ENCODE measurements at places on chromosomes 2 and 18.

- DNase-seq = peak; percentile 27
Observed at GRCh38 chr2:6309415-6310255, 556.1 kb downstream of the CMPK2 start.

- peak; percentile 6 for DNase-seq
Observed at GRCh38 chr2:123362671-123363440, 662.2 kb upstream of the CNTNAP5 start.

DNA sequence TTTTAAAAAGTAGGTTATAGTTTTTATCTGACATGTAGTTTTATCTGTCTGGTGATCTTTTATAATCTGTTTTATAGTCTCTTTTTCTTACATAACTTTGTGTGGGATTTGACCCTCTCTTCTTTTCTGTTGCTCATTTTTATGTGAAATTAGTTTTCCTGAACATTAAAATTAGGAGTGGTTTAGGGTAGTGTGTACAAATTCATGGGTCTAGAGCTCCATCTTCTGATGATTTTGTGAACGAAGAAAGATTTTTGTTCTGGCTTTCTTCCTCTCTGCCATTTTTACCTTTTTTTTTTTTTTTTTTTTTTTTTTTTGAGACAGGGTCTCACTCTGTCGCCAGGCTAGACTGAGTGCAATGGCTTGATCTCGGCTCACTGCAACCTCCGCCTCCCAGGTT is 46.6 kb downstream of the SLC30A6 start:
- no peak for DNase-seq

DNA sequence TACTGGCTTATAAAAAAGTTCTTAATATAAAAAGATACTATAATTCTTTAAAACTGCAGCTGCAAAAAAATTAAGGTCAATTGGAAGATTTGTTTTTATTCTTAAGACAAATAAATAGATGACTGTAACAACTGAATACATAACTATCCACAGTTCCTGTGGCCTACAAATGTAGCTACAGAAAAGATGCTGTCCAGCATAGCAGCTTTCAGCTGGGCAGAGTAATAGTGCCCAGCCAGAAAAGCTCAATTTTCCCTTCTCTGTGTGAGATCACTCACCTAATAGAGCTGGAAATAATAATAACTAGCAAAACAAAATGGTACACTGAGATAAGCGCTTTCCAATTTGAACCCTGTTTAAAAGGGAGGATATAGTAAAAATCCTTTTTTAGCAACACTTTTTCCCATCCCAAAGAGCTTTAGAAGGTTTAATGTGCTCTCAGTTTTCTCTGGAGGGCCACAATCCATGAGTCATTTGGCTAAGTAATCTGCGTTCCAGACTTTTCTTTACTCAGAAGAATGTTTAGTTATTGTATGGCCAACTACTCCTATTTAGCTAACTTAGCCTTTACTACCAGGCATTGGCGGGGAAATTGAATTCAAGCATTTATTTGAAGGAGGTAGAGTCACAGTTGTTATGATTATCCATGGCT is 158.1 kb upstream of the SLC39A10 start:
- DNase-seq = no peak

- no peak for DNase-seq
Observed at GRCh38 chr2:176285321-176285720, 16.1 kb downstream of the MTX2 start.

GRCh38 chr2:239157771-239158170 is 243.0 kb downstream of the HDAC4 start:
- peak; percentile 75 for DNase-seq

- no peak for DNase-seq
Observed at GRCh38 chr2:3639653-3640052, 18.3 kb upstream of the ALLC start.

DNA sequence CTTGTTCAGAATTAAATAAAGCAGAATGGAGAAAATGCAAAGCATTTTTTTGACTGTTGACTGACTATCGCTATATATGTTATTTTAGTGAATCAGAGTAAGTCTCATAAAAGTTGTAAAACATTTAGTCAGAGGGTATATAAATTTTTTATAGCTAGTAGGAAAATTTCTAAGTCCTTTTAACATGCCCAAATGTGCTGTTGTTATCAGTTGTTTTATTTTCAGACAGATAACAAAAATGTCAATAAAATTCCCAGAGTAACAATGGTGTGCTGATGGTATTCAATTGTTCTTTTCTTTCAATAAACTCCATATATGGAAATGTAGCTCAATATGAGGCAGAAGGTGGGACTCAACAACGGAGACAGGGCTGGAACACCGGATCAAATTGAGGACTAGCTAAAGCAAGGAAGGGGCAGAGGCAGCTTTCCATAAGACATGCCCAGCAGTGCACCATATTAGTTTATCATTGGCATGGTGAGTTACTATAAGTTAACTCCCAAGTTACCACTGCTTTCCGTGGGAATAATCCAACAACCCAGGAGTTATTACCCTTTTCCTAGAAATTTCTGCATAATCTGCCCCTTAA is 26.6 kb downstream of the GULP1 start:
- DNase-seq = no peak

GRCh38 chr2:218375212-218375611 is 6.9 kb upstream of the SLC11A1 start:
- DNase-seq = no peak

GRCh38 chr18:74896390-74896991 is 298.8 kb downstream of the ZNF407 start:
- peak; percentile 43 for DNase-seq

- DNase-seq = no peak
Observed at GRCh38 chr2:5690718-5691220, 1.4 kb upstream of the SOX11 start.

DNA sequence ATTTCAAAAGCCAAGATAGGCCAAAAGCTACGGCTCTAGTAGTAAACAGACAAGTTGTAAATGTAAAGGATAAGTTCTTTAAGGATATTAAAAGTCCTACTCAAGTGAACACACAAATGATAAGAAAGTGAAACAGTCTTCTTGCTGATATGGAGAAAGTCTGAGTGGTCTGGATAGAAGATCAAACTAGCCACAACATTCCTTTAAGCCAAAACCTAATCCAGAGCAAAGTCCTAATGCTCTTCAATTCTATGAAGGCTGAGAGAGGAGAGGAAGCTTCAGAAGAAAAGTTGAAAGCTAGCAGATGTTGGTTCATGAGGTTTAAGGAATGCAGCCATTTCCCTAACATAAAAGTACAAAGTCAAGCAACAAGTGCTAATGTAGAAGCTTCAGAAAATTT is 111.7 kb upstream of the ZEB2 start:
- DNase-seq = no peak

GRCh38 chr2:25305775-25306174 is 36.0 kb downstream of the DNMT3A start:
- no peak for DNase-seq

DNA sequence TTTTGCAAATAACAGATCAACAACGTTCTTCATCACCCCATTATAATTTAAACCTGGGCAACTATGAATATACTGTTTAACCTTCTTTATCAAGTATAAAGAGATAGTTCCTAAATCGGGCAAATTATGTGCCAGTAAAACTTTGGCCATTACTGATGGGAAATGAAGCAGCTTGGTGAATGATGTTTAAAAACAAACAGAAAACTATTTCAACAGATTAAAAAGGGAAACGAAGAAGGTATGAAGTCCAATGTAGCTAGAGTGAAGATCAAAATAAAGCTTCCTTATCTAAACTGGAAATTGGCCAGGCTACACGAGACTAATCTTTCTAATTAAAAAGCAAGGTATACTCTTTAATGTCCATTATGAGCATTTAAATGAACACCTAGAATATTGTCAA is 6.7 kb upstream of the RBBP8 start:
- DNase-seq = no peak

DNA sequence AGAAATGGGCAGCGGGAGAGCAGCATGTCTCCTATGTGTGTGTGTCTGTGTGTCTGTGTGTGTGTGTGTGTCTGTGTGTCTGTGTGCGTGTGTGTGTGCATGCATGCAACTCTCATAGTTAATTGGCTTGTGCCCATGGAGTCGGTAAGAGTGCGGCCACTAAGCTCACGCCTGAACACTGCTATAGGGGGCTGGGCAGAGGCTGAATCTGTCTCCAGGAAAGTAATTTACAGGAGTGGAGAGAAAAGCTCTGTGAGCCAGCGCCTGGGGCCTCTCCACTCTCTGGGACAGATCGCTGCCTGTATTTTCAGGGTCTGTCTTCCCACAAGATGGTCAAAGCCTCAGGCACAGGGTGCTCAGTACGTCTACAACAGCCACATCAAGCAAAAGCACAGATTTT is 553.4 kb downstream of the TNS1 start:
- peak; percentile 9 for DNase-seq

- no peak for DNase-seq
Observed at GRCh38 chr18:77106331-77106730, 26.3 kb downstream of the MBP start.

DNA sequence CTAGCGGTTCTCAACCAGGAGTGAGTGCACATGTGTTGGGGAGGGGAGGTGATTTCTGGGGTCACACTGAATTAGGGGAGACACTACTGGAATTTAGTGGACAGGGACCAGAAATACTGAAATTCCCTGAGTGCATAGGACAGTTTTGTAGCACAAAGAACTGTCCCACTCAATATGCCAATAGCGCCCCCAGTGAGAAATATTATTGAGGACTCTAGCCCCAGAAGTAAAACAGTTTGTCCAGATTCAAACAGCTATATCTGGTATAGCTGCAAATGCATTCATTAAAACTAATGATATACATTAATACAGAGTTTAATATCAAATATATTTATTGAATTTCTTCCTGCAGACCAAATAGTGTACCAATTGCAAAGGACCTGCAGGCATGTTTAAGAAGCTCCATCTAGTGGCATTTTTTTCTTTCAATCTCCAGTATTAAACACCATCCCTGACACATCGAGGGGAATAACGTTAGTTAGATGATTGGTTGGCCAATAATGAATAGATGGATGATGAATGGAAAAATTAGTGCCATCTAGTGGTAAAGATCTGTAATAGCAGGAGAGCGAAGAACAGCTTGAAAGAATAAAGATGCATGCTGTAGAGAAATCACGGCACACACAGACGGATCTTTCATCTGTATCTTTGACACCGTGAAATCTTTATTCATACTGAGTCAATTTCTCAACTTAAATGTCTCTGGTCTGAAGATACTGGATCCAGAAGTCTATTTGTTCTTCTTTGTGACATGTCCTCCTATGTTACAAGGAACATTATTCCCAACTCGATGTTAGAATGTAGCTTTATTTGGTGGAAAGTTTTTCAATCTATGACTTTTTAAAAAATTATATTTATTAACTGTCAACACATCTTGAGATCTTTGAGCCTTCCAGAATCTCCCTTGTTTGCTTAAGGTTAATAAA is 62.5 kb downstream of the DHRS9 start:
- DNase-seq = no peak

DNA sequence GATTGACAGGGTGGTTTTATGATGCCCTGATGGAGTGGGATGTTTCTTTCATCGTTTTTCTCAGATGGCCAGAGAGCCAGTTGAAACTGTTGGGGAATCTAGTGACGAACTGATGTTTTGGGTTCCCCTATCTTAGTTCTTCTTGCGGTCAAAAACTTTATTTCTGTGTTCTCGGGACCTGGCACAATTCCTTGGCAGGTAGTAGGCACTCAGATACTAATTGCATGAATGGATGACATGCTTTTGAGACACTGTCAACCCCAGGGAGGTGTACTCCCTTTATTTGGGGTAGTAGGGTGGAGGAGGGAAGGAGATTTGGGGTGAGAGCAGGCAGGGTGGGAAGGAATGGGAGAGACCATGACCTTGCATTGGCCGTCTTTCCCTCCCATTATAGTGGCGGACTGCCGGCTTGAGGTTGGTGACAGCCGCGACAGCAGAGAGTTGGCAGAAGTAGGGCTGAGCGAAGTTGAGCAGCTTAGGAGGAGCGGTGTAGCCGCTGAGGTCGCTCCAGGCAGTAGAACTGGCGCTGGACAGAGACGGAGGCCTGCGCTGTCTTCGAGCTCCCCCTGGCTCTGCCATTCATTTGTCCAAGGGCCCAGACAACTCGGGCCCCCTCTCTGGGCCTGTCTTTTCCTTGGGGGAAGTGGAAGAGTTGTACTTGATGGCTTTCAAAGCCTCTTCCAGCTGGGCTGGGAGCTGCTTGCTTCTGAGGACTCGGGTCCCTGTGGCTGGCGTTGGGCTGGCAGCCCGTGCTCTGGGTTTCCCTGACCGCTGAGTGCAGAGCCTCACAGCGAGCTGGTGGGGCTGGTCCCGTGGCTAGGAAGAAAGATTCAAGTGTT is 2.6 kb downstream of the TET3 start:
- DNase-seq = no peak

DNA sequence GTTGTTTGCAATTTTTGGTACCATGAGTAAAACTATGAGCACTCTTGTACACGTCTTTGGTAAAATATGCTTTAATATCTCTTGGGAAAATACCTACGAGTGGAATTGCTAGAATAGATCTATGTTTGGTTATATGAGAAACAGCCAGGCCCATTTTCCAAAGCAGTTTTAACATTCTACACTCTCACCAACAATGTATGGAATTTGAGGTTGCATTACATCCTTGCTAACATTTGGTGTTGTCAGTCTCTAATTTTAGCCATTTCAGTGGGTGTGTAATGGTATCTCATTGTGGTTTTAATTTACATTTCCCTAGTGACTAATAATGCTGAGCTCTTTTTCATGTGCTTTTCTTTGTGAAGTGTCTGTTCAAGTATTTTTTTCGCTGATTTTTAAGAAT is 118.9 kb upstream of the TCF4 start:
- no peak for DNase-seq

GRCh38 chr2:102451968-102452367 is 21.1 kb upstream of the SLC9A4 start:
- DNase-seq = no peak

DNA sequence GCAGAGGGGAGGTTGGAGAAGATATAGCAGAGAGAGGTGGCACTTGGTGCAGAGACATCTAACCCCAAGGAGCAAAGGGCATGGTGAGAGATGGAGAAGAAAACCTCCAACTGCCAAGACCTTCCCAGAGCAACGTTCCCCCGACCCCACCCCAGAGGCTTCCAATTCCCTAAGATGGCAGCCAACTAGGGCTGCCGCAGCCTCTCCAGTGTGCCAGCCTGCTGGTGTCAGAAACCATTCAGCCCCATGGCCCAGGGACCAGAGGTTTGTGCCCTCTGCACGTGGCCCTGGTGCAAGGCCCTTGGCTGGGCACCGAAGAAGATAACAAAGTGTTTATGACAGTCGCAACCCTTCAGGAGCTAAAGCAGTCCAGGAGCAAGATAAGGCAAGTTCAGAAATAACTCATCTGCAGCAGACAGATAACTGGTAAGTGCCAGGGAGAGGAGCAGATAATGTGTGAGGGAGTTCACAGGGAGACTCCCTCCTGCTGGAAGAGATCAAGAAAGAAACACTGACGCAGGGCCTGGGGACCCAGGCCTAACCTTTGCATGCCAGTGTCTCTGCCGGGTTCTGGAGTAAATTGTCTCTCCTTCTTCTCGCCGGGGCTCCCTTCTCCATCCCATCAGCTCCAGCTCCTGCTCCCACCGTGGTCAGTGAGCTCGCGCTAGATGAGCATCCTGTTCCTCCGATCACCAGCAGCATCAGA is 66.1 kb upstream of the ID2 start:
- DNase-seq = no peak

- DNase-seq = no peak
Observed at GRCh38 chr2:45716915-45717314, 65.4 kb downstream of the PRKCE start.

- no peak for DNase-seq
Observed at GRCh38 chr2:218501665-218502064, 66.5 kb downstream of the USP37 start.

Data from nephron progenitor cell (in vitro differentiated cells).